ENCODE measurements at places on chromosomes 5 and 9. TPM values are rescaled to one million over a fixed set of nuclear protein-coding genes. Genes with fewer than 3 reads are reported as not detected.

The SLC6A19 gene
- total RNA-seq: not detected

The OR13C5 gene
- not detected for total RNA-seq

The SCGB3A2 gene
- total RNA-seq: not detected

The IL5 gene
- not detected for total RNA-seq

The SPOCK1 gene
- total RNA-seq: 77.5 TPM

Data from placental pericyte (primary cell).